ENCODE measurements at places on chromosomes 6 and 20.
A peak's percentile ranks its signal among the peaks of the same experiment; 100 is the strongest.

- no peak for DNase-seq
These were observed 16.6 kb upstream of the SLC22A1 start for GRCh38 chr6:160104821-160105517.

DNA sequence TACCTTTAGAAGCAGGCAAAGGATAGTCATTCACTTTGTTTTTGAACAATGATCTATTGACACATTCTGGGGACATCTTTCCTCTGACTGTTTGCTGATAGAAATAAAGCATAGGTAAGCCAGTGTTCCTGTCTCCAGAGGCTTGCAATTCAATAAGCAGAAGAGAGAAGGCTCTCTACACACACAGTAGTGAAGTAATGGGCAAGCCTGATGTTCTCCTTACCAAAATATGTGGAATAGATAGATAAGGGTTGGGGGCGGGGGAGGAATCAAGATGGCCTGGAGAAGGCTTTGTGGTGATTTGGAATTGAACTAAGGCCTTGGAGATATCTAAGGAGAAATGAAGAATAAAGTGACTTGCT is 27.3 kb downstream of the PAQR8 start:
- DNase-seq = no peak

DNA sequence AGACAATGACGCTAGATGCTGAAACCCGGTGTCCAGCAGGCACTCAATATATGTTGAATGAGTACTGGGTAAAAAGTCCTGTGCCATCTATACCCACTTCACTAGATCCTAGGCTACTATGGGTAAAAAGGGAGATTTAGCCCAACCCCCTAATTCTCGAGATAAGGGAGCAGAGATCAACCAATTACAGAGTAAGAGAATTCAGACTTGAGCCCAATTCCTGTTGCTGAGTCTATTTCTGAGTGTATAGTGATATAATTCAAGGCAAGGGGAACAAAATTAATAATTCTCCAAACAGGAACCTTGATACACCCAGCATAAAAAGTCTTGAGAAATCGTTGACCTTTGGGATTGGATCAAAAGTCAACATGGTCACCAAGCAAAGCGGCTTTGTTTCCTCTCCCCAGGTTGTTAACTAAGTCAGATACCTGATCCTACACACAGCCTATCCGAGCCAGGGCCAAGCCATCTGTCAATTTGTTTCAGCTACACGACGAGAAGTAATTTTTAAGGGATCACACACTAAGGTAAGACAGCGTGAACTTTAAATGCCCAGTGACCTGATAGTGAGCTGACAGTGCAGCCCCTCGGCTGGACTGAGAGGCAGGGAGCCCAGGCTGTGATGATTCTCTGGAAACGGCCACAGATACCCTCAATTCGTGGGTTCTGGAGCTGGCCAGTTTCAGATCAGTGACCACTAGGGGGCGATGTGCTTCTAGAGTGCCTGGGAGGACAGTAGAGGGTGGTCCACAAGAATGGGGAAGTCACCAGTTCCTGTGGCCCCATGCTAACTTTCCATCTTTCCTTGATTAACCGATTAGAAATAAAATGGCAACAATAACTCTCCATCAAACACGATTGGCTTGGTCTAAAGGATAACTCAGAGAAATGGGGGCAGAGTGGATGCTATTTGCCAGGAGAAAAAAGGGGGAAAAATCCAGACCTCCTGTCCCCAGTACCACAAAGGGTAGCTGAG is 46.2 kb downstream of the SLC22A23 start:
- DNase-seq = peak; percentile 59

DNA sequence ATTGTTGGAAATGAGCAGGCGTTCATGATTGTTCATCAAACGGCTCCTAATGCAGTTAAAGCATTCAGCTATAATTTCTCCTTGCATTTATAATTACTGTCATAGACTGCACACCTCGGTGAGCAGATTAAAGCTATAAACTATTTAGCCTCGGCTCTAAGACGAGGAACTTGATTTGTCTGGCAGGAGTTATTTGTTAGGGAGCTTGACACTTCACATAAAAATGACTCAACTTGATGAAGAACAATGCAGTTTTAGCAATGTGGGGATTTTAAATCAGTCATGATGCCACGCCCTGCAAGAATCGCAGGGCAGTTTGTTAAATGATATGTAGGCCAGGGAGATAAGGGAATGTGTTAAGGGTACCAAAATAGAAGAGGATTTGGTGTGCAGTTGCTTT is 290.2 kb downstream of the TSHZ2 start:
- no peak for DNase-seq

- DNase-seq = no peak
These were observed 183.5 kb upstream of the PCSK2 start for GRCh38 chr20:17043323-17043722.

DNA sequence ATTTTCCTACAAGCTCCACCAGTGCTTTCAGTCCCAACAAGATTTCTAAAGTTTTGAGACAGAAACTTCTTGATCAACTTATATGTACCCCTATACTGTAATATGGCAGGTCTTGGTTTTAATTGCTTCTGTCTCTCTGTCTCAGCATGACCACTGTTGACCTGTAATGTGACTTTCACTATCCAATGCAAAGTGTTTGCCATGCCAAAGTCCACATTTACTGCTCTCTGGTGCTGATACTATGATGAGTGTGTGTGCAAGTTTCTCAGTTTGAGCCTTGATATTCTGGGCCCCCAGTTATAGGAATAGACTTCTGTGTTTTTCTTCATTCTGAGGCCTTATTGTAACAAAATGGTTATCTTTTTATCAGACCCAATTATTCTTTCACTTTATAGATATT is 45.8 kb downstream of the OR2J2 start:
- no peak for DNase-seq

DNA sequence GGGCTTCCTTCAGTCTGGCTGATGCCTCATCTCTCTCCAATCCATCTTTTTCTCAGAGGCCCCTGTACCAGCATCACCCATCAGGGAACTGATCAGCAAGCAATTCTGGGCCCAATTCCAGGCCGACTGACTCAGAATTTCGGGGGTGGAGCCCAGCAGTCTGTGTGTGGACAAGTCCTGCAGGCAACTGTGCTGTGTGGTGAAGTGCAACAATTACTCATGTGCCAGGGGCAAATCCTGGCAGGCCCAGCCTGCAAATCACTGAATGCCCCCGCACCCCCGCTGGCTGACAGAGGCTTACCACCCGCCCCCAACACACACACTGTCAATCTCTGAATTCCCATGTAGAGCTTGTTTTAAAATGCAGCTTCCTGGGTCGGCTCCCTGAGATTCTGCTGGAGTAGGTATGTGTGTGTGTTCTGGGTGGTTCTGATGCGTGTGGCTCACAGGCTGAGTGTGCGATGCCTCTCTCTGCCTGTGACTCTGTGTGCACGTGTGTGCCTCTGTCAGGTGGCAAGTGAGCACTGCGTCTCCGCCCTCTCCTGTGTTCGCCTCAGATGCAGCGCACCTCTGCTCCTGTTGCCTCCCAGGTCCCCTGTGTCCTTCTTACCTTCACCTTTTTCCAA is 45.4 kb downstream of the SSR1 start:
- DNase-seq = no peak

DNA sequence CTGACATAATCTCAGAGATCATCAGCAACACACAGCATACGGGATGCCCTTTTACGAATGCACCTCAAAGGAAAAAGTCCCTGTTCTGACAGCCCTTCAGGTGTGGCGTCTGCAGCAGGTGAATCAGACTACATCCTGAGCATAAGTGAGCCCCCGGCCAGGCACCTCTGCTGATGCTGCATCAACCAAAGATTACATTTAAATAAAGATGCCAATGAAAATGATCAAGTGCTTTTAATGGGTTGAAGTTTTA is 58.7 kb downstream of the INSM1 start:
- no peak for DNase-seq

DNA sequence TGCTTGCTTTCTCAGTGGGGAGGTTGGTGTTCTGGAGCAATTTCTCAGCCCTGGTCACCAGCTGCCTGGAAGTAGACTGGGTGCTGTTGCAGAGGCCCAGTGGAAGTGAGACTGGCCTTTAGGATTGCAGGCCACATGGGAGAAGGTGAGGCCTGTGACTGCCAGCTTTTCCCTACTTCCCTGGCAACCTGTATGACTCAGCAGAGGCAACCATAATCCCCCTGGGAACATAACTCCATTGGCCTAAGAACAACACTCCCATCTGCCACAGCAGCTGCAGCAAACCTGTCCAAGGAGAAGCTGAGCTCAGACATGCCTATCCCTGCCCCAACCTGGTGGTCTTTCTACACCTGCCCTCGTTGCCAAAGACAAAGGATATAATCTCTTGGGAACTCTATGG is 473.5 kb upstream of the SPTLC3 start:
- no peak for DNase-seq

- DNase-seq = no peak
These were observed 50.9 kb upstream of the DUSP22 start for GRCh38 chr6:241336-241865.

Measured in activated CD4-positive, alpha-beta T cell treated with anti-CD3 and anti-CD28 coated beads, Interleukin-2, amount 50 U/mL, for 48 hours (primary cell).